ENCODE measurements at places on chromosomes 1 and 21.

GRCh38 chr1:180155182-180155682, 563 bp downstream of the QSOX1 start:
- no peak for DNase-seq

DNA sequence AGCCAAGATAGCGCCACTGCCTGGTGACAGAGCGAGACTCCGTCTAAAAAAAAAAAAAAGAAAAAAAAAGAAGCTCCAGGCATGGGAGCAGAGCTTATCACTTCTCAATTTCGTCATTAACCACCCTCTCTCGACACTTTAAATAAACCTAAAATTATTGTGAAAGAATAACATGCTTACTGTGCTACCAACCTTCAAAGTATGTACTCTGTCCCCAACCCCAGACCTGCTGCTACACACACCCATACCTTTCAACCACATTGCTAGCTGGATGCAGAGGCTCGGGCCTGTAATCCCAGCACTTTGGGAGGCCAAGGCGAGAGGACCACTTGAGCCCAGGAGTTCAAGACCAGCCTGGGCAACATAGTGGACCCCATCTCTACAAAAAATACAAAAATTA, 38.7 kb downstream of the GNPAT start:
- DNase-seq = no peak

- DNase-seq = no peak
Observed at GRCh38 chr1:230273141-230273710, 152.9 kb downstream of the PGBD5 start.

GRCh38 chr1:33039840-33040239, 3.2 kb upstream of the AK2 start:
- DNase-seq = no peak

DNA sequence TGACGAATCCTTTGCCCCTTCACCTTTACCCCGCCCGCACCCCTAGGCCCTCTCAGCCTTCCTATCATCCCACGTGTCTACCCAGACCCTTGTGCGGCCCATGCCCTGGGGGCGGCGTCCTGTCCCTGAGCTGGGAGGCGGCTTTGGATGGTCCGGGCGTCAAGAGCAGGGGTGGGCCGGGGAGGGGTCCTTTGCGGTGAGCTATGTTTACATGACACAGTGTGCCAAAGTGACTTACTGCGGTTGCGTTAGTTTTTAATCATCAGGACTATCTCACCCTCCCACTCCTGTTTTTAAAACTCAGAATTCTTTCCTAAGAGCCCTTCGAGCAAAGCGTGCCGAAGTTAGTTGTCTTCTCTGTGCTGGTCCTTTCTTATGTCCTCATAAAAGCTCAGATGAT, 144.6 kb downstream of the PGBD5 start:
- DNase-seq = no peak

DNA sequence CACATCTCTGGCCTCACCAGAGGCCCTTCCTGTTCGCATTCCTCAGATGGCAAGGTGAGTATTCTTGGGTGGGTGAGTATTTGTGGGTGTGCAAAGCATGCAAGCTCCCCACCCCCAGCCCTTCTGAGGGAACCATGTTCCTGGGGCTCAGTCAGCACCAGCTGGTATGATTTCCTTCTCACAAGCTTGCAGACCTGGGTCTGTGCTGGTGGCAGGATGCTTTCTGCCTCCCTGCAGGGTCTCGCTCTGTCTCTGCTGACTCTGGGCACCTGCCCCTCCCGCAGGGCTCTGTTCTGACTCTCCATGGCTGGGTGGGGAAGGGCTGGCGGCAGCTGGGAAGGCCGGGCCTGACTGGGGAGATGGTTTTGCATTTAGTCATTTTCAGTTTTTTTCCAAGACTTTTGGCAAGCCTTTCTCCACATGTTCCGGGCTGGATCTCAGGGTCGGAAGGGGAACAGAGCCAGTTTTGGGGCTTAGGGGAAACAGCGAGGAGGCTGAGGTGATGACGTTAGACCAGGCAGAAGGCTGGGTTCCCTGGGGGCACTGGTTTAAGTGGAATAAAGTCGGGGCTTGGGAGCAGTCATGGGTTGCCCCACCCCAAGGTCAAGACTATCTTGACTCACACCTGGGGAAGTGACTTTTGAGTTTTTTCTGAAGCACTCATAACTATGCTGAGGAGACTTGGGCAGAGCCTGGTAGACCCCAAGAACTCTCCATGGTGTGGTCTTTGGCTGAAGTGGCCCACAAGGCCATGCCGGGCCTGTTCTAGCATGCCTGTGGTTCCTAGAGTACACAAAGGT, 6.2 kb downstream of the RASSF5 start:
- DNase-seq = no peak

DNA sequence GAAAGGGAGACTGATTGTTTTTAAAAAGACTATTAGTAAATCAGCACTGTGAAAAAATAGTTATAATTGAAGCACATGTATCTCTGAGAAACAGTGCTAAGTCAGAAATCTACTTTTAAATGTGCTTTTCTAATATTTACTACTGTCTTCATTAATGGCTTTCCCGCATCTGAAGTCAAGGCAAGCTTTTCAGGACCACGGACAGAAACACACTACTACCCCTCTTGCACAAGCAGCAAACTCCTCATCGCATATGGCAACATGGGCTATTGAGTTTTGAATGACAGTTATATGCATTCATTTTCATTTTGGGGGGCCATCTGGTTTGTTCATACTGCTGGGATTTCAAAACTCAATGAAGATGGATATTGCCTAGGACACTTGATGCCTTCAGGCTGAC, 433.4 kb upstream of the CAMK1G start:
- DNase-seq = no peak

GRCh38 chr21:26534517-26534916, 38.6 kb downstream of the CYYR1 start:
- DNase-seq = no peak

DNA sequence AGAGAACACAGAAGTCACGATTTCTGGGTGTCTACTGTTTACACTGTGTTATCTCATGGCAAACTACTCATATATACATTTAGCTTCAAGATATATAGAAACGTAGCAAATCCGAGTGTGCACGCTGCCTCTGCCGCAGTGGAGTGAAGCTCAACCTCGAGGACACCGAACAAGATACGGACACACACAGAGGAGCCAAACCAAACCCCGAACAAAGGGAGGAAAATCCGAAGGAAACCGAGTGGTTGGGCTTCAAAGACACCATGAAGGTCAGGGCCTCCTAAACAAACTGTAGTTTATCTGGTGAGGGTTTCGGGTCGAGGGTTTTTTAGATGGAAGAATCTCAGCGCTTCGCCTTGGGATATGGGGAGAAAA, 34.5 kb downstream of the SLC45A1 start:
- DNase-seq = no peak

GRCh38 chr1:241171991-241172390, 185.0 kb downstream of the RGS7 start:
- DNase-seq = no peak

DNA sequence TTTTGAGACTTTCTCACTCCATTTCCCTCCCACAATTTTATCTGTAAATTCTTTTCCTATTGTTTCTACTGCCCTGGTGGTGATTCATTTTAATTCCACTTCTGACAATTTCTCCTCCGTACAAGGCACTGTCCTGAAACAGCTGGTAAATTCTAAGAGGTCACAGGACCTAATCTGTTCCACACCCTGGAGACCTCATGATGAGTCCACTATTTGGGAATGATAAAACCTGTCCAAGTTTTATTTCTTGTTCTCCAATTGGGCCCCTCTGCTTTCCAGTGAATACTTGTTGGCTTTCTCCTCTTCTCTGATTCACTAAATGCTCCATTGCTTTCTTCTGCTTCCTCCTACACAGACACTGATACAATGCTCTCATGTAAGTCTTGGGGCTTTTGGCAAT, 343.1 kb upstream of the DUSP10 start:
- peak; percentile 70 for DNase-seq

DNA sequence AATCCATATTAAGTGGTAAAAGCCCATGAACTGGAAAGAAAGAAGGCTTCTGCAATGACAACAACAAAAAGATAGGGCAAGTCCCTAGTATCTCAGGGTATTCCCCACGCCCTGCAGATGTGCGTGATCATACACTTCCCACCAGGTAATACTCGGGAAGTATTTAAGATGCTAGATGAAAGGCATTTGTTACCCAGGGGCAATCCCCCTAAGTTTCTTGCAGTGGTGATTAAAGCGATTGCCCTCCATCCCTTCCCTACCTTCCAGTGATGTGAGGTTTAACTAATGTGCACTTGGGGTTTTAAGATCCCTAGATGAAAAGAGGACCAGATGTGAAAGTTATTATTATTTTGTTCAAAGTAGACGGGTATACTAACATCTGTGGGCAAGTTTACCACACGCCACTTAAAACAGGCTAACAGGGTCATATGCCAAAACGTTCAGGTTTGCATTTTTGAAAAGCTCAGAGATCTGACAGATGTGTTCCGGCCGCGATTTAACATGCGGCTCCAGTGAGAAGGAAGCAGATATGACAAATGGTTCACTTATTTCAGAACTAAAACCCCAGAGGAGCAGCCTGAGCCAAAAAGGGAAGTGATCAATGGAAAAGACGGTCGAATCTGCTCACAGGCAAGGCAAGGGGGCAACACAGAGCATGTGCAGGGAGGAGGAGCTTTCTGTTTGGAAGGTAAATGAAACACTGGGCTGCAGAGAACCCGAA, 17.4 kb downstream of the TIAM1 start:
- no peak for DNase-seq

GRCh38 chr1:198246337-198246736, 89.5 kb downstream of the NEK7 start:
- DNase-seq = no peak

- no peak for DNase-seq
Observed at GRCh38 chr1:173554089-173554488, 48.8 kb downstream of the SLC9C2 start.

DNA sequence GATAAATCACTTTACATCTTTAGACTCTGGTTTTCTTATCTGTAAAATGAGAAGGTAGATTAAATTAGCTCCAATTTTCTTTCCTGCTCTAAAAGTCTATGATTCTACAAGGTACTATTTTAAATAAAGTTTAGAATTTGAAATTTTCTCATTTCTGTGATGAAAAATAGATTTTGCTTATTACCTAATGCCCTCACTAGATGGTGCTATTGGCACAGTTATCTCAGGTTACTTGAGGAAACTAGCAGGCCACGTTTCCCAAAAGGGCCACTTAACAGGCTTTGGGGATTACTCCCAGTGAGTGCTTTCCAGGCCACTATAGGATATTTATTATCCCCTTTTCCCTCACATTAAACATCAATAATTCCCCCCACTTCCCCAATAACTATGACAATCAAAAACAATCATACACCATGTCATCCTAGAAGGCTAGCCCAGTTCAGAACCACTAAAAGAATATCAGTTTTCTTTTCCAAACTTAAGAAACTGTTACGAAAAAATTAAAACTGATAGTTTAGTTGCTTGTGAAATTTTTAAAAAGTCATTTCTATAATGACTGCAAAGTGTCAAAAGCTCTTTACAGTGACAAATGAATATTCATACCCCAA, 30.6 kb downstream of the OMA1 start:
- DNase-seq = peak; percentile 27

- no peak for DNase-seq
Observed at GRCh38 chr1:211723273-211723672, 47.9 kb upstream of the NEK2 start.

DNA sequence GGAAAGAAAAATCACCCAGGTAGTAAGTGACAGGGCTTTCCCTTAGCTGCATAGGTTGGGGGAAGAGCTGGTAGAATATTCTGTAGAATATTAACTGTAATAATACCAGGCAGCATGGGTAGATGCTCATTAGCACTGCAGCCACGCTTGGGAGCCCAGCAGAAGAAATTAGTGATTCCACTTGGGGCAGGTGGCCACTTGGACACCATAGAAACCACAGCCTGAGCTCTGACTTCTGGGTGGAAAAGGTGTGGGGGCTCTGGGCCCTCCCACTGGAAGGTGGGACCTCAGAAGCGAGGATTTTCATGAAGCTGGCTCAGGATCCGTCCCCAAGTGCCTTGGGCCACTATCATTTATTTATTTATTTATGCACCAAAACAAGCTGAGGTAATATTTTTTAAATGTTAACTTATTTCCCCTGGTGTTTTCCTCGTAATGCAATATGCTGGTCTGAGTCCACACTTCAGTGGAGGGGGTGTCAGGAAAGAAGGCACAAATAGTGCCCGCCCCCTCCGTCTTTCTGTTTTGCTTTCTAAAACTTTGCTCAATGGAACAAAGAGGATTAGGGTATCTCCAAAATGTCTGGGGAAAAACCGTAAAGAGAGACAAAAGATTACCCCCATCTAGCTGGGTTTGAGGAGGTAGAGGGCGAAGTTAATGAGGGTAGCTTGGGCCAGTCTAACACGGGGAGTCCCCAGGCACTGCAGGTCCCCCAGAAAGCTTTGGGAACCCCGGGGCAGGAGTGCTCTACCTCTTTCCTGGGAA, 75.2 kb upstream of the GADD45A start:
- DNase-seq = no peak

DNA sequence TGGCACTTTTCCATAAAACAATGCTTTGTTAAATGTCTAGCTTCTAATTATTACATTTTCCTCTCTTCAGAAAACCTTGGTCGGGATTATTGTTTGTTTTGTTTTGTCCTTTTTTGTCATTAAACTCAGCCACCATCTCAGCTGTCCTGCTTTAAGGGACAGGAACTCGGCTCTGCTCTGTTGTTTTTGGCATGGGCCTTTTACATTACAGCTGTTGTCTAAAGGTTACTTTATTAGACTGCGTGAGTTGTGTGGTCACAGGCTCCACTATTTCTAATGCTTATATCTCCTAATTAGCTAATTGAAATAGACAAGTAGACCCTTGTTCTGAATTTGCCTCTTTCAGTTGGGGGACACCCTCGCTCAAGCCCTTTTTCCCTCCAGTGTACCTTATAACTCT, 1.6 kb downstream of the PALMD start:
- no peak for DNase-seq

GRCh38 chr1:164058198-164058597, 500.8 kb upstream of the PBX1 start:
- no peak for DNase-seq

DNA sequence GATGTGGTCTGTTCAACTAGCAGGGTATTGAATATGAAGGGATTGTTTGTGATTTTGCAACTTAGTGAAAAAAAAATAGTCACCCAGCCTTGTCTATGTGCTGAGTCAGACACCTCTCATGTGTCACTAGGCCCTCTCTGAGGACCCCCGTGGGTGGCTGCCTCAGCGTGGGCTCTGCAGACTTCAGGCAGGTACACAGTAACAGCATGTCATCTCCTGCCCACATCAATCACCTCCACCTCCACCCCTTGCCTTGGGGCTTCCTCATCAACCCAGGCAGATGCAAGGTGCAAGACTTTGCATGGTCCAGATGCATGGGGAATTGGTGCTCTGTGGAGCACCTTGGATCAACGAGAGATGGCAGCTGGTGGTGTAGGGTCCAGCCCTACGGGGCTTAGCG, 23.9 kb downstream of the PCP4 start:
- DNase-seq = no peak
